ENCODE measurements at places on chromosomes 3 and 15.

- no peak for DNase-seq
Observed at GRCh38 chr15:62164396-62165103, 535 bp downstream of the C2CD4B start.

DNA sequence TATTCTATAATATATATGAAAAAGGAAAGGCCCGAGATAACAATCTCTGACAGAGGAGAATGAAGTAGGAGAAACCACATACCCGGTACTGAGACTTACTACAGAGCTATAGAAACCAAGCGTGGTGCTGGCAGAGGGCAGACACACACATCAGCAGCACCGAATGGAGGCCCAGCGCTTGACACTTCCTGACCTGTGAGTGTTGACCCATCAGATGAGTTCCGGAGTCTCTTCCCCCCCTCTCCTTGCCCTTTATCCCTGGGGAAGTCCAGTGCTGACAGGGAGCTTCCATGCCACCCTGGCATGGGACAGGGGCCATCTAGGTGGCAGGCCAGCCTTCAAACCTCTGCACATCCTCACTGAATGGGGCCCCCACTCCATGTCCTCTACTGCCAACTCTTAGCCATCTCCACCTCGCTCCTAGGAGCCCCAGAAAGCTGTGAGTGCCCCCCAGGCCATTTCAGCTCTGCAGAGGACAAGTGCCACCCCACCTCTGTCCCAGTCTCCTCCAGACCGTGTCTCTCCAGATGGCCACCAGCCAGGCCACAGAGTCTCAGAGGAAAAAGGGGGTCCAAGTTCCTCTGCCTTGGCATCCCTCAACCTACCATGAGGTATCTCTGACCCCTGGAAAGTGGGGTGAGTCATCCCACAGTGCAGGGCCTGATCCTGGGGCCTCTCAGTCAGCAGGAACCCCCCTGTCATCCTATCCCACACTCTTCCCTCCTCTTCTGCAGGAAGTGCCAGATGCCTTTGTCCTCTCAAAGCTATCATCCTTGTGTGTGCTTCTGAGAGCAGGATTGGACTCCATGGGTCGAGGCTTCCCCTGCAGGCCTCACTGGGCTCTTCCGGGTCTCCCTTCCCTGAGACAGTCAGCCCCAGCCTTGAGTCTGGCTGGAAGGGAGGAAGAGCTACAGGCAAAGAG lies 116.5 kb upstream of the ALDH1A3 start:
- no peak for DNase-seq

- no peak for DNase-seq
Observed at GRCh38 chr3:195828762-195829161, 17.0 kb upstream of the MUC4 start.

DNA sequence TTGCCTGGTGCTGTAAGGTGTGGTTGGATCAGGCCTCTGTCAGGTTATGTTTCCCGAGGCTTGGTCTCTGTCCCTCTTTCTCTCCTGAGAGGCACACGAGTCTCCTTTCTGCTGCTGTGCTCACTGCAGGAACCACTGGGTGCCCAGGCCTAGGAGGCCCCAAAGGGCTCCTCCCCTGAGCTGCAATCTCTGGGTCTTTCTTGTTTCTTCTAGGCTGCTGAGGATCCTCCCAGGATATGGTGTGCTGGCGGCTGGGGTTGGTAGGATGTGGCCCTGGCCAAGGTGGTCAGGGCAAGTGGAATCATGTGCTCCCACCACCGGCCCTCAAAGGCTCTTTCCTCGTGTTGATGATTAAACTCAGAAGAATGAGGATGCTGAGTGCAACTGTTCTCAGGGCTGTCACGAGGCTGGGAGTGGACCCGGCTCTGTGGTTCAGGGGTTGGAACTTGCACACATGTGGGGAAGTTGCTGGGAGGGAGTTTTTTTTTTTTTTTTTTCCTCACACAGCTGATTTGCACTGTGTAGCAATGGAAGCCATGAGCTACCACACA lies 43.6 kb upstream of the CTSH start:
- DNase-seq = peak; percentile 61

DNA sequence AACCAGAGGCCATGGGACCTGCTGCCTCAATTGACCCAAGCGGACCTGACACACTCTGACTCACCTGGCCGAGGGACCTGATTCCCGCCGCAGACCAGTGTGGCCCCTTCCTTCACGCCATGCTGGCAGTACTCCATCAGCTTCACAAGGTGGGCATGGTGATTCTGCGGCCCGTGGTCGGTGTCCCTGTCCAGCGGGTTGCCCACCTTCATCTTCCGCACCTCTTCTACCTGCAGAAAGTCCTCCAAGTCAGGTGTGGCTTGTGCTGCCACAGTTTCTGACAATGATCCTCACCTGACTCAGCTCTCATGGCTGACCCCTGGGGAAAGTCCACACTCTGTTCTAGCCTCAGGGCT lies 25.9 kb upstream of the SLC41A3 start:
- no peak for DNase-seq

GRCh38 chr3:187021748-187022402 lies 91.5 kb downstream of the ST6GAL1 start:
- DNase-seq = peak; percentile 60

DNA sequence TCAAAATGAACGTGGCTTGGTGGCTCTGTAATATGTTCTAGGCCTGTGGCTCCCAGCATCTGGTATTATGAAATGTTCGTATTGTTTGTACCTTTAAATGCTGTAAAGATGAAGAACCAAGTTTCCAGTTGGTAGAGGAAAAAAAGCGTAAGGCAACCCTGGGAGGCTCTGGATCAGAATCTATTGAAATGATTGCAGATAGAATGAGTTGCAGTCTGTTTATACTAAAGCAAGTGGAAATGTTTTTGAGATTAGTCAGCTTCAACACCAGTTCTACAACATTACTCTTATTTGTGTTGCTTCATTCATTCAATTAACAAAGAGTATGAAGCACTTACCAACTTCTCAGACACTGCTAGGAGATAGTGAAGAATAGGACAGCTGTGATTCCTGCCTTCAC lies 5.3 kb downstream of the ARL6IP5 start:
- no peak for DNase-seq

GRCh38 chr3:141151439-141151838 lies 80.2 kb upstream of the PXYLP1 start:
- DNase-seq = no peak

DNA sequence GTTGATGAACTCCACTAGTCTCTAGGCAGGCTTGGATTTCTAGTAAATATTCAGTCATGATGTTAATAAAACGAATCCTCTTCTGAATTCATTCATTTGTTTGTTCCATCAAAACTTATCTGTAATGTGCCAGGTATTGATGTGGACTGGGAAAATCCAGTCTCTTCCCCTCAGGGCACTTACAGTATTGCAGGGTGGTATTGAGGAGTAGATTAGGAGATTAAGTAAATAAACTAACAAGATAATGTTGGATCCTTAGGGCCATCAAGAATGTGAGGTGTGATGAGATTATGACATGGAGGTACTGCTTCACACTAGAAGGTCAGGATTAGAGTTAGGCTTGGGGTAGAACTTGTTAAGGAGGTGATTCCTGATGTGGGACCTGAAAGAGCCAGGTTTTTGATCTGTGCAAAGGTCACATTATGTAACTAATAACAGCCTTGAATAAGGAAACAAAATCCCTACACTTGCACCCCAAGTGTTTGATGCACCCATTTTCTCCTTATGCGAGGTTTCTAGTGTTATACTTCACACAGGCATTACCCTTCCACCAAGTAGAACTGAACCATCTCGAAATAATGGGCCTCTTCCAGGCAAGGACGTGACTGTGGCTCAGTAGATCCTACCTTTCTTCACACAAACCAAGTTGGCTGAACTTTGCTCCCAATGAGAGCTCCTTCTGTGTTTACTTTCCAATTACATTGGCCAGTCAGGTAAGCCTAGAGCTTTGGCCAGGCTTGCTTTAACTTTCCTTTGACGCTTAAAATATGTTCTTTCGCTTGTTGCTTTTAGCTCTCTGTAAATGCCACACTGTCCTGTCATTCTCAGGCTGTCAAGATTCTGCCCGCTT lies 16.7 kb downstream of the MCTP2 start:
- DNase-seq = no peak

DNA sequence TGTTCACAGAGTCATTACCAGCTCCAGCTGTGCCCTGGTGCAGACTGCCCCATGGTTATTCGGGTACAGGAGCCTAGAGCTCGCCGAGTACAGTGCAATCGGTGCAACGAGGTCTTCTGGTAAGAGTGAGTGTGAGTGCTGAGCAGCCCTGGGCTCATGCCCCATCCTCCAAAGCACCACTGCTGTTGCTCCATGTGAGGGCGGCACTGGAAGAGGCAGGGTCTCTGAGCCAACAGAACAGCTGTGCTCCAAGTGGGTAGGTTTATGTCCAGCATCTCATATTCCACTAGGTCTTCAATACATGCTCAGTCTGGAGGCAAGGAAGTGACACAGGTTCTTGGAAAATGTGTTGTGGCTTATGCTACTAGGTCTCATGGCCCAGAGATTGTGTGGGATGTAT lies 19.5 kb upstream of the P4HTM start:
- DNase-seq = no peak

- no peak for DNase-seq
Observed at GRCh38 chr3:196284396-196284795, 3.1 kb downstream of the PCYT1A start.

- no peak for DNase-seq
Observed at GRCh38 chr15:96324192-96324895, 6.2 kb upstream of the NR2F2 start.

DNA sequence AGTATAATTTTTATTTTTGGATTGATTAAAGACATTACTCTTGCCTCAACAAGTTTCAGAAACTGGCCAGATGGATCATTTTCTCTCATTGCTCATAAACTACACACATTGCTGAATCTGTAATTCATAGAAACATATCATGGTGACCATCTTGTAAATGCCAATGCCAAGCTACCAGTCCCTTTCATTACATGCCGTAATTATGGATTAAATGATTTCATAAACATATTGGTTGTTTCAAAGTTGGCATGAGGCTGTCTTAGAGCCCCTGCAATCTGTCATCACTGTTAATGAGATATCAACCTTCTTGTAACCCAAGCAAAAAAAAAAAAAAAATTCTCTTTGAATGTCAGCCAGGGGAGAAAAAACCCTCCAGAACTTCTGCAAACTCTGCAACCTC lies 112.2 kb downstream of the DCLK3 start:
- DNase-seq = no peak

GRCh38 chr3:9863058-9863772 lies 16.8 kb downstream of the CIDEC start:
- DNase-seq = no peak

GRCh38 chr3:65466300-65466988 lies 572.3 kb downstream of the MAGI1 start:
- DNase-seq = no peak

DNA sequence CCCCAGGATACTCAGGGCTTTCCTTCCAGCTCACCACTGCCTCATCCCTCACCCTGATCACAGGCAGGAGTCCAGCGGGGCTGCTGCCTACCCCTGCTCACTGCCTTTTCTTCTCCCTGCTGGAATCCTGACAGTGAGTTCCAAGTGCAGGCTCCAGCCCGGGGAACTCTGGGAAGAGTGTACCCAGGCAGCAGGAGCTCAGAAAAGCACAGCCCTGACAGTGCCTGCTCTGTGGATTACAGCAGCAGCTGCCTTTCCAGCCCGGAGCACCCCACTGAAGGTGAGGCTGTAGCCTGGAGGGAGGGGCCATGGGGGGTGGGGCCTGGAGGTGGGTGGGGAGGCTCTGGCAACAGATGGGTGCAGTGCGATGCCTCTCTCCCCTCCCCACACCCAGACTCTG lies 6.1 kb upstream of the JMJD7 start:
- DNase-seq = no peak

DNA sequence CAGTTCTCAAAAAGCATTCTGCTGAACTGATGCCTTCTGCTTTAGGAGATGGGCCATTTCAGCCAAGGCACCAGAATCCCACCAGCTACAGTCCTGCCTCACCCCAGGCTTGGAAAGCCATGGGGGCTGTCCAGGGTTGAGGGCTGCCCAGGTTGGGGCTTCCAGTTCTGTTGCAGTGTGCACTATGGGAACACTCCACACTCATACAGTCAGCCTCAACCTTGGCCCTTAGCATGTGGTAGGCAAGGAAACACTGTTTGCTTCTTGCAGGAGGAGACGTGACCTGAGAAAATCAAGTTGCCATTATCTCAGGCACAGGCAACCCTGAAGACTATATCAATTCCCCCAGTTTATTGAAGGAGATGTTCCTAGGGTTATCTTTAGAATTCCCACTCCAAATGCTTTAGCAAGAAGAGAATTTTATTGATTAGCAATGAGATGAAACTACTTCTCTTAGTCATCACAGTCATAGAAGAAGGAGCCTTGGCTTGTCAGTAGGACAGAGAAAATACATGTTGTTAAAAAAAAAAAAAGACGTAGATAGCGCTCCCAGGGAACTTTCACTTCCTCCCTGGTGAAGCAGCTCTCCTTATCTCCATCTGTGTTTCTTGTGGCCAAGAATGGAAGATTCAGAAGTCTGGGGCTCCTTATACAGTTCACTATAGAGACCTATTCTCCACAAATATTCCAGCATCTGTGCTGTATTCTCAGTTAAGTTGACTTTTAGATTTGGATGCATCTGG lies 38.3 kb upstream of the IL12A start:
- DNase-seq = no peak

GRCh38 chr3:87090631-87091030 lies 99.7 kb upstream of the VGLL3 start:
- no peak for DNase-seq

DNA sequence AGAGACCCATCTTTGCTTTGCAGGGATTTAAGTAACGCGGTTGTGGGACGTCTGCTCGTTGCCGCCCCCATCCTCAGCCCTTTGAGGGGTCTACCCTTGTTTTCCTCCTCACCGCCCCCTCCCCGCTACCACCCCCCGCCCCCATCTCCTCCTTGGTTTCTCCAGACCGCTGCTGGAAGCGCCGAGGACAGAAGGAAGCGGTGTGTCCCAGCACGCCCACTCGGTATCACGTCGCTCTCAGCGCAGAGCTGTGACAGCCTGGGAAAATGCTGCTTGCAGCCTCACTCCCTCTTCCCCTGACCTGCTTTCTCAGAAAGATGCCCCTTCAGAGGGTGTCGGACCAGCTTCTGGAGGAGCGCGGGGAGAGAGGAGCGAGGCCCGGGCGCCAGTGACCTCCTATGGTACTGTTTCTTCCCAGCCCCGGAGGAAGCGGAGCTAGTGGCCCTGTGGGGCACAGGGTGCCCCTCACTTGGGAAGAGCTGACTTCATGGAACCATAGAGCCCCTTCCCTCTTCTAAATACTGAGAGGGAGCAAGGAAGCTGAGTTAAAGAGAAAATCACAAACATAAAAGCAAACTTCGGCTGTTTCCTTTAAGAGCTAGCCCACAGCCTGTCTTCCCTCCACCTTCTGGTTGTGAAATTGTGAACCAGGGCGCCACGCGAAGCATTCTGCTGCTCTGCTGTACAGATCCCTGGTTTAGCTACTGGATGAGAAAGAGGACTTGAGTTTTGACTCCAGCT lies 698 bp downstream of the IL1RAP start:
- peak; percentile 5 for DNase-seq

DNA sequence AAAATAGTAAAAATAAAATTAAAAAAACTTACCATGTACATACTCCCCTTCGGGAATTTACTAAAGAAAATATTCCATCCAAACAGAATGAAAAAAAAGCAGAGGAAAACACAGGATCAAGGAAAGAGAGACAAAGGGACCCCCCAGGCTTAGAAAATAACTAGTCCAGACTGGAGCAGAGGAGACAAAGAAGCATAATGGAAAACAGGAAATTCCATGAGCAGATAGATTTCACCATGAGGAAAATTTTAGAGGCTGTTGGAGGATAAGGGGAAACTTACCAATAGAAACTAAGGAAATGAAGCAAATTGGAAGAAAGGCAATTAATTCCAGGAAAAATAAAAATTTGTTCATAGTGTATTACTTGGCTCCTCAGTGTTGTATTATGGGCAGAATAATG lies 36.7 kb downstream of the SLC27A2 start:
- no peak for DNase-seq
